ENCODE measurements at places on chromosomes 12 and 14. TPM values are rescaled to one million over a fixed set of nuclear protein-coding genes. Genes with fewer than 3 reads are reported as not detected.

Gene PGF
- 7.5 TPM for total RNA-seq

Gene OR6C2
- total RNA-seq, result not detected

Gene OASL
- total RNA-seq, result 0.47 TPM

Gene NOS1
- 0.12 TPM for total RNA-seq

Gene SLC6A13
- 0.87 TPM for total RNA-seq
